ENCODE measurements at places on chromosomes 3 and 15.

DNA sequence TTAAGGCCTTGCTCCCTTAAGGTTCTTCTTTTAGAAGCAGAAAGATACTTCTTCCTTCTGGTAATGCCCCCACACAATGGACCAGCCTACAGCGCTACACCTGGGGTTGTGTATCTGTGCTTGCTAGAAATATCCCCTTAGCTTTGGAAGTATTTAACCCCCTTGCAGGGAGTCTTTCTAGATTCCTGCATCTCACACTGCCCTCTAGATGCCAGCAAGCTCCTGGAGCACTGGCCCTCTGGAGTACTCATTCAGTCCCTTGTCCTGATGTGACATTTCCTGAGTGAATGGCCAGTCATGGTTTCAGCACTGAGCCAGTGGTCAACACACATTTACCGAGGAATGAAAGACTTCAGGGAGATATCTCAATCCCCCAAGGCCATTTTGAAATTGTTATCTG, 30.4 kb upstream of the RBP2 start:
- no peak for DNase-seq

DNA sequence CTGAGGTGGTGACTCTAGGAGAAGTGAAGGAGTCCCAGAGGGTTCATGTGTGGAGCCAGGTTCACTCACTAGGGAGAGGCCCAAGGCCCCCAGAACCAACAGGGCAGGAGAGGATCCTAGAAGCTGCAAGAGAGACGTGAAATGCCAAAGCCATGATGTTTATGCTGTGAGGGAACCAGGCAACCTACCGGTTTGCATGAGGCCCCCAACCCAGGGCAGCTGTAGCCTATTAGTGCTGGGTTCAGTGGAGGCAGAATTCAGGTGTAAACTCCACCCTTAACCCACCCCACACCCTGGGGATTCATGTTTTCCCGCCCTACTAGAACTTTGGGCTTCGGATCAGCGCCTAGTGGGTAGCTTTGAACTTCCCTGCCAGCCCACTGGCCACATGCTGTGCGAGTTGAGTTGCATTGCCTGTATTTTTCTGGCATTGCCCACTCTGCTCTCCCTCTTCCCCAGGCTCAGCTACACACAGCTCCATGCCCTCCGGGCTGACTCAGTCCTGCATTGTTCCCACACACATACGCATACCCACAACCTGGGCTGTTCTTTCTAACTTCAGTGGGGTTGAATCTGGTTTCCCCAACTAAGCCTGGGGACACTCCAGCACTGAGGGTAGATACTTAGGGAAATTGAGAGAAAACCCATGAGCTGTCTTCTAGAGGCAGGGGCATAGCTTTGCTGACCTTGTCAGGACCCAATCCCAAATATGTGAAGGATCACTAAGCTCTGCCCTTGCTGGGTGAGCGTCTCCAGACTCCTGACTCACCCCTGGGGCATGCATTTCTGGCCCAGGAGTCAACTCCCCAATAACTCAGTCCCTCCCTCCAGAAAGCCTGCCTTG, 2.0 kb upstream of the ZBTB47 start:
- no peak for DNase-seq

DNA sequence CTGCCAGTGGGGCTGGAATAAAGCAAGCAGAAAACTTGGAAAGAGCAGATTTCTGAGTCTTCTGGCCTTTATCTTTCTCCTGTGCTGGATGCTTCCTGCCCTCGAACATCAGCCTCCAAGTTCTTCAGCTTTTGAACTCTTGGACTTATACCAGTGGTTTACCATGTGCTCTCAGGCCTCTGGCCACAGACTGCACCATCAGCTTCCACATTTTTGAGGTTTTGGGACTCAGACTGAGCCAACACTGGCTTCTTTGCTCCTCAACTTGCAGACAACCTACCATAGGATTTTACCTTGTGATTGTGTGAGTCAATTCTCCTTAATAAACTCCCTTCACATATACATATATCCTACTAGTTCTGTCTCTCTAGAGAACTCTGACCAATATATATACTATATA, 706.6 kb downstream of the NR2F2 start:
- no peak for DNase-seq

DNA sequence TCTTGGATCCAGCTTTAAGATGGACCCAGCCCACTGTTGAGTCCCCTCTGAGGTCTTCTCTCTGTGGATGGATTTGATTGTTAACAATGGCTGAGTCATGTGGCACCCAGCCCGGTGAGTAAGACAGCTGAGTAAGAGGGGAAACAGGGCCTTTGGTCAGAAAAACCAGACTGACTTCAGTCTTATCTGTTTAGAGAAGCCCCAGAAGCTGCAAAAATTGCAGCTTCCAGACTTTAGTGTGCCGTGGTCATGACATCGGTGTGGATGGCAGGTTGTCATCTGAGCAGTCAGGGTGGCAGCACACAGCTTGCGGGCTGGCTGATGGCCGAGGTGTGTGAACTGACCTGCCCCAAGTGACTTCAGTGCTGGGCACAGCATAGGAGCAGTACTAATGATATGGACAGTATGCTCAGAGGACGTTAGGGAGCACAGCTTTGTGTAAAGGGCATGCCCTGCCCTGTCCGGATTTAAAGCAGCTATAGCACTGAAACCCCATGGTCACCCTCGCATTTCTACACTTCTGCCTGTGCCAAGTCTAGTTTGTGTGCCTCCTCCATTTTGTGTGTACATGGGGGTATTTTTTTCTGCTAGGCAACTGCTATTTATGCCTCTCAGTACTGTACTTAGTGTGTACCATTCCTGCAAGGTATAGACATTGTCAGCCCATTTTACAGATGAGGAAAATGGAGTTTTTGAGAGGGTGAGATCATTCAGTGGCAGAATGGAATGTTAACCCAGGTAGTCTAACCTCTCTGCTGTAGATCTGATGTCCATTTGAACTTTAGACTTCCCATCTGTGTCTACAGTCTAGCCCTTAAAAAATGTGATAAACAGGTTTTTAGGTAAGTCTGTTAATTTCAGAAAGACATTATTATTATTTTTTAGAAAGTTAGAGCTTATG, 44.4 kb downstream of the FLNB start:
- no peak for DNase-seq

DNA sequence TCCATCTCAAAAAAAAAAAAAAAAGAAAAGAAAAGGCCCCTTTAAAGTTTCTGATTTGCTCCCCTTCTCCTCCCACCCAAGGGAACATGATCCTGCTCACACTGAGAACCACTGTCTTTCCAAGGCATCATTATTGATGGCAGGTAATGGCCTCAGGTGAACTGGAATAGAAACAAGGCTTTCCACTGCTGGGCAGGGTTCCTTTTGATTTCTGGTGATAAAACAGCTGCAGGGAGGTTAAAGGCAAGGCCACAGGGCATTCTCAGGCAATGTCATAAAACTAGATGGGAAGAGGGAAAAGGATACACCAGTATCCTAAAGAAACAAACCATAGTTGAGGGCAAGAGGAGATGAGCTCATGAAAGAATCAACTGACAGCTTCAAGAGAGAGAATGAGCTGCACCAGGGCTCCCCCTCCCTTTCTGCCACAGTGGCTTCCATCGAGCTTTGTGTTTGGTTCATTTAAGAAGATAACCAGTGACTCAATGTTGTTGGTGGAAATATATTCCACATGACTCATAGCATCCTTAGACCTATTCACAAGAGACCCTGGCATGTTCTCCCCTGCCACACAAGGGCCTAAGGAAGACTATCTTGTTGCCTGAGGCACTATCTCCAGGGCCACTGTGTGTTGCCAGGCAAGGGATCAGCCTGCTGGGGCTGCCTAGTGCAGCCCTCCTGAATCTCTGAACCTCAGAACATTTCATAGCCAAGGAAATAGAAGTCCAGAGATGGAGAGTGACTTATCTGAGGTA, 86.4 kb downstream of the WDR76 start:
- no peak for DNase-seq

DNA sequence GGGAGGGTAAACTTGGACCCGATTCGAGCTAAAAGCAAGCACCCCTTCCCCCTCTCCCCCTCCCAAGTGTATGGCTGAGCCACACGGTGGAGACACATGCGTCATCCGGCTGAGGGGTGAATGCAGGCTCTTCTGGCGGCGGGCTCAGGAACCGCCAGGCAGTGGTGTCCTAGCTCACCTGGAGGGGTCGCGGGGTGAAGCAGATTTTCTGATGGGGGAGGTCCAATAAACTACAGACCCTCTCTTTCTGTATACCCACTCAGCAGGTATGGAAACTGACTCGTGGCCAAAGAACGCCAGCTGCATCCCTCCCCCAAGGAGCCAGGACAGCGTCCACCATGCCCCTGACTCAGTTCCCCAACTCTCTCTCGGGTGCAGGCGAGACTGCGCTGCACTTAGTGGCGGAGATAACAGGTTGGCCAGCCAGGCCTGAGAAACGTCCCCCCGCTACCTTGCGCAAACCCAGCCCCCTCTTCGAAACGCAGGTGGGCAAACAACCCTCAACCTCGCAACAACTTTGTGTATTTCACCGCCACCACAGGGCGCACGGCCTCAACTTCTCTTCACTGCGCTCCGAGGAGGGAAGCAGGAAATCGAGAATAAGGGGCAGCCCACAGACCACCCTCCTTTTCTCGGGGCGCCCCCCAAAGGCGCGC, 1.3 kb downstream of the MAGI1 start:
- DNase-seq = no peak

DNA sequence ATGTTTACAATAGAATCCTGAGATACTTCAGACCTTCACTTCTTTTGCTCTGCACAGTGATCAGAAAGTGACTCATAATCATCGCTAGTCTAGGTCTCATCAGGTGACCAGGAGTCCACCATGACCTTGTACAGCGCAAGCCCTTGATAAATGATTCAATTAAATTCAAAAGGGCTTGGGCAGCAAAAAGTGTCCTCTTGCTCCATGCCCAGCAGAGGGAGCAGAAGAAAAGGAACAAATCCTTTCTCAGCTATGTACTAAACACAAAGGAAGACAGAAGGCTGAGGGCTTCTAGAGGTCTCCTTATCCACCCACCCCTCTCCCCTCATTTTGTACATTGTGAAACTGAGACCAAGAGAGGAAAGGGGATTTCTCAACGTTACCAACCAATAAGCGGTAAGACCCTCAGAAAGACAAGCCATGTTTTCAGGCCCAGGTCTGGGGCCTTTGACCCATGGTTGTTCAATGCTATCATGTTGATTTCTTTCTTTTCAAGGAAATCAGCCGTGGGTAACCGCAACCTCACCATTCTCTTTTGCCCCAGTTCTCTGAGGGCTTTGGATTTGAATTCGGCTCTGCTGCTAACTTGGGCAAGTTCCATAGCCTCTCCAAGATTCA, 74.8 kb downstream of the AQP9 start:
- no peak for DNase-seq

GRCh38 chr3:63824309-63824708, 5.2 kb downstream of the C3orf49 start:
- no peak for DNase-seq

DNA sequence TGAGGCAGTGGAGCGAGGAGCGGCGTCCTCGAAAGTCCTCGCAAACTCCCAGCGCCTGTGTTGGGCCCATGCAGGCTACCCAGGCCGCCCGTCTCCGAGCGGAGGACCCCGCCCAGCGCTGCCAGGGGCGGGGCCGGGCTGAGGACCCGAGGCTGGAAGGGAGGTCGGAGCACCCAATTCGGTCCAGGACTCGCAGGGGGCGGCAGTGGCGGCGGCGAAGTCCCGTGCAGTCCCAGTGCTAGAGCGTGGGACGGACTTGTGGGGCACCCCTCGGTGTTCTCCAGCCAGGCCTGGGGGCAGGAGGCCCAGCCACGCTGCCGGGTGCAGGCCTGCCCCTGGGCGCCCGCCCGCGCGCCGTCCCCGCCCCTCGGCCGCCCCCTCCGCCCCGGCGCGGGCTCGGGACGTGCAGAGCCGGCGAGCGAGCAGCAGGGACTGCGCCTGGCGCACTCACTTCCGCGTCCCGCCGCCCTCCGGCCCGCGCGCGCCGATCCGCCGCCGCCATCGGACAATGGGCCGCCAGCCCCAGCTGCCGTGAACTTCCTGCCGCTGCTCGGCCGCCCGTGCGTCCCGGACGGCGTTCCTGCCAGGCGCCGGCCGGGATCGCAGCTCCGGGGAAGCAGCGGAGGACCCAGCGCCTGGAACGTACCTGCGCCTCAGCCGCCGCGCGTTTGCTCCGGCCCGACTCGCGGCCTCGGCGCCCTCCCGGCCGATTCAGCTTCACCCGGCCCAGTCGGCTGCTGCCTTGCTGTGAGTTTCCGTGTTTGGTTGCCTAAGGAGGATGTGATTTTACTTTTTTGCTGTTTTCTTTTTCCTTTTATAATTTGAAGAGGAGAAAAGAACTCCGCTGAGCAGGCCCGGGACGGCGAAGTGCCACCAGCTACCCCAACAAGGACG, 596 bp upstream of the LIMD1 start:
- DNase-seq = no peak

DNA sequence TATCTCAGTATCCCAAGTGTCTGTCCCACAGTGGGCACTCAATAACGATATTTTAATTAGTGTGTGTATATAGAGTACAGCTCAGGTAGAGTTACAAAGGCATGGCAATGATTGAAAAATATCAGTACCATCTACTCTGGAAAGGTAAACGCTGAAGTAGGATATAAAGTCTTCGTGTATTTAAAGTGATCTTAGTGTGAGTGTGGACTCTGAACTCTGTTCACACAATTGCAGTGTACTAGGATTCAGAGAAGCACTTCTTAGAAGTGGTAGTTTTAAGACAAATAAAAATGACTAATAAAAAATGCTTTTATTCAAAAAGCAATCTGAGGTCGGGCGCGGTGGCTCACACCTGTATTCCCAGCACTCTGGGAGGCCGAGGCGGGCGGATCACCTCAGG, 62.9 kb upstream of the RAP2B start:
- no peak for DNase-seq

DNA sequence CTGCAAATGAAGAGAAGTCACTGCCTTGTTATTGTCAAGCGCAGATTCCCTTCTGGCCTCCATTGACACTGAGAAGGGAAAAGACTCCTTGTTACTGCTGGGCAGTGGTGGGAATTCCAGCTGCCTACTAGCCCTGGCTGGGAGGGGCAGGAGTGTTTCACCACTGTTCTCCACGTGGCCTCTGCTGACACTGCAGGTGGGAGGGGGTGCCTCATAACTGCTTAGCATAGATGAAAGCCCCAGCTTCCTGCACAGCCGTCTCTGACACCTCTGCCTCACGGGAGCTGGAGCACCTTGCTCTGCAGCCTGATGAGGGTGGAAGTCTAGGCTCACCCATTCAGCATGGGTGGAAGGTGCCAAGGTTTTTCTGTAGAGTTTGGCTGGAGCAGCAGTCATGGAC, 52.1 kb downstream of the TM2D3 start:
- DNase-seq = no peak

GRCh38 chr15:64209680-64210334, 47.0 kb upstream of the PPIB start:
- no peak for DNase-seq

Measured in activated CD8-positive, alpha-beta memory T cell treated with anti-CD3 and anti-CD28 coated beads for 1 hour (primary cell).